ENCODE measurements at places on chromosomes 3 and 15.
A peak's percentile ranks its signal among the peaks of the same experiment; 100 is the strongest.

DNA sequence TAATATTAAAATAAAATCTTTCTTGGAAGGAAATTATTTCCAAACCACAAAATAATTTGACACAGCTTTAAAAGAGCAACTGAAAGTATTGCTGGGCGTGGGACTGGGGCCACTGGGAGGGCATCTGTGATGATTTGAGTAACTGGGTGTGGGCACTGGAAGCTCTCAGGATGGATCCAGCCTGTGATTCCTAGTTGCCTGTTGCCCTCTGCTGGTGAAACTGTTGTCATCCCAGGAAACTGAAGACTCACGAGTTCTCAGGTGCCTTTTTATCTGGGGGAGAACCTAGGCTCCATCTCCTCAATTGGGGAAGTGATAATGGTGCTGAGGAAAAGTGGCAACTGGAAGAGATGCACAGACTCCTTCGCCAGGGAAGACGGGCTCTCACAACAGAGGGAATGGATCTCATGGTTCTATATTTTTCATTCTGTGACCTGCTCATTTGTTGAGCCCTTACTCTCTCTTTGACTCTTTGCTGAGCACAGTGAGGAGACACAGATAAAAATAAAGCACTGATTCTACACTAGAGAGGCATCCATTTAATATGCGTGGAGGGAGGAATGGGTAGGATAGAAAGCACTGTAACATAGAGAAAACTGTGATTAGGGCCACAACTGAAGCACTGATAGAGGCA is 61.6 kb downstream of the TPRG1 start:
- peak; percentile 66 for DNase-seq

GRCh38 chr15:66832664-66833063 is 130.6 kb downstream of the SMAD6 start:
- no peak for DNase-seq

- no peak for DNase-seq
Observed at GRCh38 chr15:84840741-84841429, 23.7 kb downstream of the ALPK3 start.

DNA sequence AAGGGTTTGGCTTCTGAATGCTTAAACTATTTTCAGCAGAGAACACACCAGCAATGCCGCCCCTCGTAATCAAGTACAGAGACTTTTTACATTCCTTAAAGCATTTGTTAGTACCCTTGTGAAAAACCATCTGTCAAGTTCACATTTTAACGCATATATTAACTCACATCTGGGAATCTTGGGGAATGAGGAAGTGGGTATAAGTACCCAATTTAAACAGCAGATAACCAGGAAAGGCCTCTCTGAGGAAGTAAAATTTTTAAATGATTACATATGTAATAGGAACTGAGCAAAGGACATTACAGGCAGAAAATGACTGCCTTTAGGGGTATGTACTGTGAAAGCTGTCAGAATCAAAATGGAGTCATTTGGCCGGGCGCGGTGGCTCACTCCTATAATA is 12.8 kb upstream of the CFAP44 start:
- no peak for DNase-seq

DNA sequence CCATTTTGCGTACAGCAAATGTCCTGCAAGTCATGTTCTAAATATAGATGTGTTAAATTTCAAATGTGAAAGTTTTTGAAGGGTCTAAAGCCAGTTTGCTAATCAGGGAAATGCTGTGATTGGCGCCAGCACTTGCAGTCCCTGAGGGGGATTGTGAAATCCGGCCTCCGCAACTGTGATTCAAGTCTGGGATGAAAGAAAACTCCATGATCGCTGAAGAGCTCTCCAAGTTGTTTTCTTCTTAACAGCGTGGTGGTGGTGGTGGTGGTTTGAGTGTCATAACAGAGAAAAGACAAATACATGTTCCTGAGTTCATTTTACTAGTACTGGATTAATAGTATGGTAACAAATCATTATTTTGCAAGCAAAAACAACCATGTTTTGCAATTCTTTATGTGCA is 51.8 kb downstream of the MITF start:
- peak; percentile 34 for DNase-seq

DNA sequence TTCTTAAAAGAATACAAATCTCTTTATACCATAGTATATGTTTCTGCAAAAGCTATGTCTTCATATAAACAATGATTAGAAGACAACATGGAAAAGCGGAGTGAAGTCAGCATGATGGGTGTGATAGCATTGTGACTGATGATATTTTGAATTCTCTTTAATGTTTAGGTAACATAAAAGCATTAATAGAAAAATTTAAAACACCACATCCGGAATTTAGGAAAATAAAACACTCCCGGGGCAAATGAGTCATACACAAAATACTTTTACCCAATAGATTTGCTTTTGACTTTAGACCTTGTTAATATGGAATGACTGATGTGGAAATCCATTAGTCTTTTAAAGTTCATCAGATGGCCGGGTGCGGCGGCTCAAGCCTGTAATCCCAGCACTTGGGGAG is 134.7 kb downstream of the P3H2 start:
- DNase-seq, result no peak

DNA sequence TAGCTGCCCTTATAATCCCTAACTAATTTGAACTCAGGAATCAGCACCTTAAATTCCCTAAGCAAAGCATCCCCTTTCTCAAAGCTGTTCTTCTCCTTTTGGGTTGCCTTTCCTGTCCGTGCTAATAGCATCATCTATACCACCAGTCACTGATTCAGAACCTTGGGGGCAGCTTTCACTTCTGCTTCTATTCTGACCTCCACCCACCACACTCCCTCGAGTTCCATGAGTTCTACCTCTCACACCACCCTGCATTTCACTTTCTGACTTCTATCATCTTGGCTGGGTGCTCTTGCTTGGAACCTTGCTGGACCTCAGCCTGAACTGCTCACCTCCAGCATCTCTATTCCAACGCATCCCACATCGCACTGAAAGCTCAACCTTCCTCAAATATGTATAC is 55.4 kb upstream of the KCNMB2 start:
- DNase-seq, result no peak

- no peak for DNase-seq
Observed at GRCh38 chr3:12512534-12513118, 28.3 kb downstream of the TSEN2 start.

- no peak for DNase-seq
Observed at GRCh38 chr15:37933666-37934065, 774 bp upstream of the TMCO5A start.

DNA sequence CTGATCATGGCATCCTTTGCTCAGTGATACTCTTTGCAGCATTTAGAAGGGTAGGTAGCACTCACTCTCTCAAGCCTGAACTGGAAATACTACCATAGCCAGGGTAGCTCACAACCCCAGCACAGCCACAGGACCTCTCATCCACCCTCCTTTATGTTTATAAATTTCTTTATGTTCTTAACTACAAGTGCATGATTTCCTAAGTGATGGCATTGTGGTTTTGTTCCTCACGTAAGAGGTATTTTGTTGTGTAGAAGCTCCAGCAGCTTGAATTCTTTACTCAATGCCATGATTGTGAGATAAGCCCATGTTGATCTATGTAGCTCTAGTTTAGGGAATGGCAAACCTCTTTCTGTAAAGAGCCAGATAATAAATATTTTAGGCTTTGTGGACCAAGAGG is 7.9 kb upstream of the RTP3 start:
- no peak for DNase-seq

GRCh38 chr3:155001289-155002010 is 78.7 kb upstream of the MME start:
- no peak for DNase-seq

GRCh38 chr3:15630646-15631350 is 29.3 kb downstream of the BTD start:
- DNase-seq, result peak; percentile 82

GRCh38 chr15:25175789-25176615 is 221.2 kb downstream of the SNRPN start:
- no peak for DNase-seq

GRCh38 chr3:43073116-43073835 is 32.6 kb downstream of the POMGNT2 start:
- no peak for DNase-seq

GRCh38 chr15:74787251-74788041 is 5.6 kb downstream of the CSK start:
- peak; percentile 88 for DNase-seq

GRCh38 chr3:7678521-7678920 is 817.6 kb downstream of the GRM7 start:
- DNase-seq, result no peak

- DNase-seq, result peak; percentile 63
Observed at GRCh38 chr3:160698599-160699195, 21.7 kb downstream of the ARL14 start.

DNA sequence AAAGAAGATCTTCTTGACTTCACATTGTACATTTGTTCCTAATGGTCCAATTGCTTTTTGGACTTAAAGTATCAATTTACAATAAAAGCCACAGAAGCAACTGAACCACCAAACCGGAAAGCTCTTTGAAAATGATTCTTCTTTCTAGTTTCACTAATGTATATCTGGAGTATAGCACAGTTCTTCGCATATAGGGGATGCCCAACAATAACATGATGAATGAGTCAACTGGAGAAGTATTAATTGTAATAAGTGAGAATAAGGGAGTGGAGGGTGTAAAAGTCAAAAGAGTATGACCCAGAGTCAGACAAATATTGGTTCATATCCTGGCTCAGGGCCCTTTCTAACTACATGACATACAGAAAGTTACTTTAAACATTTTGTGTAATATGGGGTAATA is 425.2 kb downstream of the ZBTB20 start:
- no peak for DNase-seq

DNA sequence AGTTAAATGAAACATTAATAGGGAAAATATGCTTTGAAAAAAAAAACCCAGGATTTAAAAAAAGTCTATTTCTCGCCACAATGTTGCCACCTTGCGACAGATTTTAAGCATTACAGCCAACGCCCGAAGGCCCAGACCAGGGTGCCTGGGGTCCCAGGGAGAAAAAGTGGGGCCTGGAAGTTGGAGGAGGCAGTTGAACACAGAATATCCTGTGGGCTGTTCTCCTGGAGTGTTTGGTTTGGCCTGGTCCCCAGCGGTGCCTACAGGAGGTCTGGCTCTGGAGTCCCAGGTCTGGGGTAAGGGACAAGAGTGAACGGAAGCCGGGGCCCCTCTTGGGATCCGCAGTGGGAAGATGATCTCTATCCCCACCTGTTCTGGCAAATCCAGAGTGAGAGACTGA is 3.4 kb downstream of the RNU6-1 start:
- peak; percentile 42 for DNase-seq

- DNase-seq, result no peak
Observed at GRCh38 chr3:25781758-25782594, 1.3 kb downstream of the NGLY1 start.

- no peak for DNase-seq
Observed at GRCh38 chr15:58240191-58240932, 102.2 kb downstream of the AQP9 start.
